ENCODE measurements at places on chromosomes 3 and 15.

GRCh38 chr3:197203714-197204146 is 94.7 kb downstream of the DLG1 start:
- DNase-seq = no peak

DNA sequence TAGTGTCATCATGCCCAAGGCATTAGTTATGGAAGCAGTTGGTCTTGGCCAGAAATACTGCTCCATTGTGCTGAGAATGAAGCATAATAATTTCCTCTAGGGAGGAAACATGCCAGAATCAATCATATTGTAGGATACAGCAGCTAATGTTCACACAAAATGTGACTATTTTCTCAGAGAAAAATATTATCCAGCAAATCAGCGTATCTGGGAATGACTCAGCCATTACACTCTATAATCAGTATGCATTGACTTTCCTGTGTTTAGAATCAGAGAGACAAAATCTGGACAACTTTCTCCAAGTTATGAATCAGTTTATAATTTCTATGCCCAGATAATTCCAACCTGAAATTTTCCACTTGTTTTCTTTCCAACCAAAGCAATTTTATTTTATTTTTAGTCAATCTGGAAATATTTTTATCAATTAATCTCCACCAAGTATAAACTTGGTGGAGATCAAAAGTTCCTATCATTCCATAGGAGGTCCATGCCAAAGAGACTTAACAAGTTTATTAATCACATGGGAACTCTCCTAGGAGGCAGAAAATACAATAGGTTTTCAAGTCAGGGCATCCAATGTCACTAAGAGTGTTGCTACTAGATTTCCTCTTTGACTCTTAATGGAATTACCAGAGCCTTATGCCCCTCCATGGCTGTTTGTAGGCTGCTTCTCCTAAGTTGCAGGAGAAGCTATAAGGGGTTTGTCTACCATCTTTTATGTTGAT is 36.4 kb downstream of the SUCNR1 start:
- no peak for DNase-seq

GRCh38 chr3:123085932-123086627 is 19.3 kb downstream of the PDIA5 start:
- DNase-seq = no peak

GRCh38 chr3:196502775-196503195 is 783 bp downstream of the RNF168 start:
- no peak for DNase-seq

GRCh38 chr15:30990446-30991254 is 778 bp downstream of the MTMR10 start:
- DNase-seq = no peak

- no peak for DNase-seq
Measured at GRCh38 chr15:43218908-43219706, 1.7 kb downstream of the EPB42 start.

DNA sequence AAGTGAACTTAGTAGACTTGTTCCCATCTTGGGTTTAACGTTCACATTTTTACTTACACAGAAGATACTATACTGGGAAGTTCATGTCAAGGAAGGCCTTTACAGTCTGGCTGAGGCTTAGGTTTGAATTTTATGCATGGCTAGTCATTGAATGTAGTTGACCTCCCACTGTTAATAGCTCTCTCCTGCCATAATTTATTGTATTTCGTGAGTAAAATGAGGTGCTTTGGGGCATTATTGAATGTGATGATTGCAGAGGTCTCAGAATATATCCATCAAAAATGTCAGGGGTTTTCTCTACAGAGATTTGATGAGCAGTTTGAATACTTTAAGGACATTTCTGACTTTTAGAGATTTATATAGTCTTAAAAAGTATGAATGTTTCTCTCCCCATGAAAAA is 356.6 kb upstream of the GRM7 start:
- no peak for DNase-seq

- no peak for DNase-seq
Measured at GRCh38 chr3:170458285-170458684, 39.6 kb downstream of the CLDN11 start.

DNA sequence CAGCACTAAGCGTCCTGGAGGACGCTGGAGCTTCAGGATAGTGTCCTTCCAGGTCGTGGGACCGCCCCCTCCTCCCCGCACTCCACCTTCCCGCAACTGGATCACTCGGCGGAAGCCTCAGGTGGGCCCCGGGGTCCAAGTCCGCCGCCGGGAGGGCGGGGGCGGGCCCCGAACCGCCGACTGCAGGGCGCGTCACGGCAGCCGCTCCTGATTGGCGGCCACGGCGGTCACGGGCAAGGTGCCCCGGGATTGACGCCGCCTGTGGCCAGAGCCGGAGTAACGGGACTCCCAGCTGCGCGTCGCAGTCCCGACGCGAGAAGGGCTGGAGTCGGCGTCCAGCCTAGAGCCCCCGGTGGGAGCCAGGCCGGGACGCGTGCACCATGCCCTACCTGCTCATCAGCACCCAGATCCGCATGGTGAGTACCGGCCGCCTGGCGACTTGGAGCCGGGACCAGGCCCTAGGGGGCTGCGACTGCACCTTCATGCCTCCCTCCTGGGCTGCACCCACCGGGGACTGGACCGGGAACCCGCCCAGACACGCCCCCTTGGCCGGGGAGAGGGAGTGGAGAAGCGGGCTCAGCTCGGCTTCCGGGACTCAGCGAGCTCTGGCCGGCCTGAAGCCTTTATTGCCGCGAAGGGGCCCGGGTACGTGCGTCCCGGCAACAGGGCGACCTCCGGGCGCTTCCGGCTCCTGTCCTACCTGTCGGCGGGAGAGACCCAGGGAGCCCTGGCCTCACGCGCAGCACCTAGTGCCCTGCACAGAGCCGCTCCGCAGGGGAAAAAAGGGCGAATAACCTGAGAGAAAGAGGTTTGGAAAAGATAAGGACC is at the start of gene GCHFR:
Gene GCHFR (plus strand): TSS at position 268 of the 828 bp plus-strand sequence. CDS start 113 bp downstream, at position 381.
- no peak for DNase-seq

GRCh38 chr15:95639208-95639607 is 691.3 kb upstream of the NR2F2 start:
- no peak for DNase-seq

- no peak for DNase-seq
Measured at GRCh38 chr3:25306066-25306465, 122.0 kb upstream of the RARB start.

- no peak for DNase-seq
Measured at GRCh38 chr3:145820170-145820569, 340.8 kb downstream of the PLOD2 start.

DNA sequence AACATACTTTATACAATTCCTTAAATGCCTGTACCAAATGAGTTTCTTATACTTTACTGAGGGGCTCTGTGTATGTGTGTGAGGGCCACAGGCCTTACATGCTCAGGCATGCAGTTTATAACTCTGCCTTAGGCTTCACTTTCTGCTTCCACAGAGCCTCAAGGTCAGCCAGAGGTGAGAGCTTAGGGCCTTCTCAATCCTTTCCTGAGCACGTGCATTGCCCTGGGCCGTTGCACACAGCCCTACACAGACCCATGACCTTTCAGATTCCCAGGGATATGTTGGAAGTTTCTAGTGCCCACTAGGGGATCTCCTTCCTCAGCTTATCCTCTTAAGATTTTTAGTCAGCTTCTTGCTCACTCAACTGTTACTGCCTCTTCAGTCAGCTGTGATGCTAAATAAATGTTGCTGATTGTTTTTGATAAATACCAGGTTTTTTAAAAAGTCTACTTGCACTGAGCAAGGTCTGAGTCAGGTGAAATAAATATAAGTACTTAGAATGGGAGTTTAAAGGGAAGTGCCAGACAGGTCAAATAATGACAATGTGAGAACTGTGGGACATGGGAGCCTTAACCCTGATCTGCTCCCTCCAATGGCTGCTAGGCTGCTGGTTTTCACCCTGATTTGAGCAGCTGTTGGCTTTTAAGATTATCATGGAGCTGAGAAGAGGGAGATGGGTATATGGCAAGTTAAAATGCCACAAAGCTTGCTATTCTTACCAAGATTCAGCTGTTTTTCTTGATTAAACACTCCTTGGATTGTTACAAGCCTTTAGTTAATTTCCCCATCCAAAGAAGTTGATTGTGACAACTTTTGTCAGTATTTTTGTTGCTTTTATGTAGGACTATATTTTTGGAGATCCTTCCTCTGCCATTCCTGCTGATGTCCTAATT is 169.5 kb downstream of the PLD1 start:
- DNase-seq = no peak

DNA sequence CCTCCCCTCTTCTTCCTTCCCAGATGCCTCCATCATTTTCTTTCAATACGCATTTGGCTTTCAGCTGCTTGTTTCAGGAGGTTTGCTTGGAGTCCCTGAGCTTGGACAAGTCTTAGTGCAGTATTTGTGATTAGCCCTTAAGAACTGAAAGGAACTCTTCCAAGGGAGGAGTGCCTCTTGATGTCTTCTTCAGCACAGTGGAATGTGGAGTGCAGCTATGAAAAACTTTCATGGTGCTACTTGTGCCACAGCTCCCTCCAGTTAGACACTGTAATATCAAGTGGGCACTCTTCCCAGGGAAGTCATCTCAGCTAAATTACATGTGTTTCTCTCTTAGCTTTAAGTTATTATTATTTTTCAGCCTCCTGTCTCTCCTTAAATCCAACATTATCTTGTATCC is 173.1 kb downstream of the NECTIN3 start:
- DNase-seq = no peak

DNA sequence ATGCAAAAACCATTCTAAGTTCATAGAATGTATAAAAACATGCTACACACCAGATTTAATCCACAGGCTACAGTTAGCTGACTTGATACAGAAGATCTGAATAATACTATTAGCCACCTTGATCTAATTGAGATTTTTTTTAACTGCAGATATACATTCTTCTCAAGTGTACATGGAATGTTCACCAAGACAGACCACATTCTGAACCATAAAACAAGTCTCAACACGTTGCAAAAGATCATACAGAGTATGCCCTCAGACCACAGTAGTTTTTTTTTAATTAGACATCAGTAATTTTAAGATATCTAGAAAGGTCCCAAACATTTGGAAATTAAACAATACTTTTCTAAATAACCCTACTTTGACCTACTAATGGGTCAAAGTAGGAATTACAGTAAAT is 83.3 kb downstream of the FGF7 start:
- no peak for DNase-seq

GRCh38 chr3:88921986-88922385 is 185.4 kb upstream of the EPHA3 start:
- no peak for DNase-seq

DNA sequence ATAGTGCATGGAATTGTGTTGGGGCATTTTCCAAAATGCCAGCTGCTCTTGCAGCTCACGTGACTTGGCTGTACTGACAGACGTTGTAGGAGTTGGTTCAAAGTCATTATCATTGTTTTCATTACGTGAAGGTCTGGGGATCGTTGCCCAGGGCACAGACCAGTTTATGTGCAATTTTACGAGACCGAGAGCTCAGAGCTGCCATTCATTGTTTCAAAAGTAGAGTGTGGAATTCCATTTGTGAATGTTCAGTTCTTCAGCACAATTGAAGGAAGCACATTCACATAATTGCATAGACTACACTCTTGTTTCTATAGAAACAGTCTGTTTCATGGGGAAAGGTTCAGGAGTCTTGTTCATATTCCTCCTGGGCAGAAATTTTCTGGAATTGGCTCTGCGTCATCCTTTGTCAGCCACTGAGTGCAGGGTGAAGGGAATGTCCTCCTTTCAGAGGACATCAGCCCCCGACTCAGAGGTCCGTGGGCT is 54.5 kb downstream of the GABRG3 start:
- no peak for DNase-seq

- DNase-seq = no peak
Measured at GRCh38 chr3:42228796-42229195, 37.2 kb downstream of the CCK start.

DNA sequence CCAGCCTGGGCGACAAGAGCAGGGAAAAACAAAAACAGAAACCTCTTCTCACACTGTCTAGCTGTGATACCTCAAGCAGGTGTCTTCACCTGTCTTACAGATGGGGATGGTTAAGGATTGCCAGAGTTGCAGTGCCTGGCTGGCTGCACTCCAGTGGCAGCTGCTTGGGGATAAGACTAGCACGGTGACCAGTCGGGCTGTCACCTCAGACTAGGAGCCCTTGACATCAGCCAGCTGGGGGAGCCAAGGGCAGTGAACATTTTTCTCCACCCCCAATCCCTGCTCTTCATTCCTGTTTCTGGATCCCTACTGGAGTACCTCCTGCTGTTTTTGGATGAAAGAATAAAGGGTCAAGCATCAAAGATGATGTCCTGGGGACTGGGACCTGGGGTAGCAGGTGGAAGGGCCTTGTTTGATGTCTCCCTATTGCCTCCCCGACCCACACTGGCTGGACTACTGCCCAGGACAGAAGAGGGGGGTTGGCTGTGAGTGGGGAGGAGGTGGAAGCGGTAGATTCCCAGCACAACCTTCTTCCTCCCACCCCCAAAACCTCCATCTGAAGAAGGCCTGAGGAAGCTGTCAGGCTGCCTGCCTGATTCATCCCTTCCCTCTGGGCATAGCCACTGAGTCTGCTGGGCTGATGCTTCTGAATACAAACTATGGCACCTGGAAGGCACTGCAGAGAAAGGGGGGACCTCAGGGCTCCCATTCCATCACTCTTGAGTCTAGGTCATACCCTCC is 7.0 kb upstream of the CPNE9 start:
- DNase-seq = no peak

DNA sequence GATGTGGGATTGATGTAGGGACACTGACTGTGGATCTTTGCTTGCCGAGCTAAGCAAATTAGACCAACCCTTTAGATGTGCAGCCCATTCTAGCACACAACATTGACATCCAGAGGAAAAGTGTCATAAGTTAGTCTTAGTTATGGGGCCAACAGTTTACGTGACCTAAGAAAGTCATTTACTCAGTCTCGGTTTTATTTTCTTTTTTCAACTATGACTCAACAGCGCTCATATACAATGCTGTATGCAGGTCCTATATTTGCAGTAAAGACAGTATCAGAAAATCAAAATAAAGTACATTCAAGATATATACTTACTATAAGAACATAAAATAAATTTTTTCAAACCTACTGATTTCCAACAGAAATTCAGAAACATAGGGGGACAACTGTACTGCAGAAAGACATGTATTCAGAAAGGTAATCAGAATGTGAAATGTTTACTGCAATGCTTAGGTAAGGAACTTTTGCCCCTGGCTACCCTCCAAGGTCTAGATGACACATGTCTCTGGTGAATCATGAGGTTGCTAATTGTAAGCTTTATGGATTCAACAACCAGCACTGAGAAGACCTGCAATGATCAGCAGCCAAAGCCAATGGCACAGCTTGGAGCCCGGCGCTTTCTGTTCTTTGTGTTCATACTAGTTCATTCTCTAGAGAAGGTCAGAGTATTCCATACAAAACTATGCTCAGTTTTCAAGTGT is 317.5 kb upstream of the CNTN6 start:
- no peak for DNase-seq
